ENCODE measurements at places on chromosomes 3 and 15.

- no peak for DNase-seq
Observed at GRCh38 chr3:78348664-78349063, 1308.8 kb downstream of the ROBO2 start.

- DNase-seq, result no peak
Observed at GRCh38 chr15:99704444-99704838, 28.8 kb downstream of the LYSMD4 start.

DNA sequence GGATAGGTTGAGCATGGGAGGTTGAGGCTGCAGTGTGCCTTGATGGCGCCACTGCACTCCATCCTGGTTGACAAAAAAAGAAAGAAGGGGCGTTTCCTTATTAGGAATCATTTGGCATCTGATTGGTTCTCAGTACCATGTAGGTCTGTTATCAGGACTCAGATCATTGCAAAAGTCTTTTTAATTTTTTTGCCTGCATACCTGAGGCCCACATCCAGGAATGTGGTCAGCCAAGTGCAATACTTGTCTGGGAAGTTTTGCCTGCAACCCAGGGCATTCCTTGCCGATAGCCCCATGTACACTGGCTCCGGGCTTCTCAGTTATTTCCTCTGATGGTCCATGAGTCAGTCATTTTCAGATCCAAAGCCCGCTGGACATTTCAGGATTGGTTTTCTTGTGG lies 50.1 kb upstream of the CRTC3 start:
- DNase-seq, result no peak

- DNase-seq, result no peak
Observed at GRCh38 chr3:55333923-55334322, 153.2 kb downstream of the WNT5A start.

DNA sequence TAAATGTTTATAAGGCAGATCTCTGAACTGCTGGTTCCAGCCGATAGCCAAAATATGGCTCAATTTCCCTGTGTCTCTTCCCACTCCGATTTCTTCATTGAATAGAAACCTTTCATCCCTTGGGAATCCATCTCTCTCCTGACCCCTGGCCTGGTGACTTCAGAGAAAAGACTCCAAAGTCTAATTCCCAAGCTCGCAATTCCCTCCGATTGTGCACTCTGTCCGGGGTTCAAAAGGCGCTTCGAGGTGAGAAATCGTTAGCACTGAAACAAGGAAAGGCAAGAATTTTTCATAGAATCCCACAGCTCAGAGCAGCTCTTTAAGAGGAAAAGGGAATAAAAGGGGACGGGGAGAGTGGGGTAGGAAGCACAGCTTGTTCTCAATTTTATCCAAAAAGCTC lies 18.4 kb upstream of the RAD18 start:
- DNase-seq, result no peak

GRCh38 chr15:41169781-41170180 lies 53.7 kb upstream of the INO80 start:
- no peak for DNase-seq

DNA sequence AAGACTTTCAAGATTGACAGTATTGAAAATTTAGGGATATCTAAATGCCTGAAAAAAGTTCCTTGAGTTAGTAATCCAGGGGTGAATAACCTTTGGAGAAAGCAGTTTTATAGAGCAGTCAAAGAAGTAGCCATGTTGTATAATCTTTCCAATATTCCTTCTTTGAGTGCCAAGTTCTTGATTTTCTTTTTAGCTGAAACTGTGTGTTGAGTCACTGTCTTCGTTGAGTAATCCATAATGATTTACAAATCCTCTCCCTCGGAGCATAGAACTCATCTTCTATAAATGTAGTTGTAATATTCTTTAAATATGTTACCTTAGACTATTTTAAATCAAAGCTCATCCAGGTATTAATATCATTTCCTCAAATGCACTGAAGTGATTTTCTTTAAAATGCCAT lies 135.2 kb downstream of the BBX start:
- DNase-seq, result no peak

- DNase-seq, result no peak
Observed at GRCh38 chr15:66572146-66572545, 6.3 kb upstream of the LCTL start.

GRCh38 chr3:157123621-157124020 lies 36.3 kb downstream of the CCNL1 start:
- no peak for DNase-seq

DNA sequence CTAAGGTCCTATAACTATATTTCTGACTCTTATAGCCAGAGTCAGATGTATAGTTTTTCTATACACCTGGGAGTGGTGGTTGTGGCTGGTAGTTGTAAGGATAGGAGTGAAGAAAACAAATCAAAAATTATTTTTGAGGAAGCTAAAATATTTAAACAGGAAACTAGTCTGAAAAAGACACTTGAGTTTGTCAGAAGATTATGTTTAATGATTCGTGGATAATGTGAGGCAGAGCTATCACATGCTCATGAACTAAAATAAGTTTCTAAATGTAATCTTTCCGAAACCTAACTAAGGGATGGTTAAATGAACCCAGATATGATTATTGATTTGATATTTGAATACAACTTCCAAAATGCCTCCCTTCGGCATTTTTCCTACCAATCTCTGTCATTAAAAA lies 30.4 kb downstream of the GABRR3 start:
- DNase-seq, result no peak

DNA sequence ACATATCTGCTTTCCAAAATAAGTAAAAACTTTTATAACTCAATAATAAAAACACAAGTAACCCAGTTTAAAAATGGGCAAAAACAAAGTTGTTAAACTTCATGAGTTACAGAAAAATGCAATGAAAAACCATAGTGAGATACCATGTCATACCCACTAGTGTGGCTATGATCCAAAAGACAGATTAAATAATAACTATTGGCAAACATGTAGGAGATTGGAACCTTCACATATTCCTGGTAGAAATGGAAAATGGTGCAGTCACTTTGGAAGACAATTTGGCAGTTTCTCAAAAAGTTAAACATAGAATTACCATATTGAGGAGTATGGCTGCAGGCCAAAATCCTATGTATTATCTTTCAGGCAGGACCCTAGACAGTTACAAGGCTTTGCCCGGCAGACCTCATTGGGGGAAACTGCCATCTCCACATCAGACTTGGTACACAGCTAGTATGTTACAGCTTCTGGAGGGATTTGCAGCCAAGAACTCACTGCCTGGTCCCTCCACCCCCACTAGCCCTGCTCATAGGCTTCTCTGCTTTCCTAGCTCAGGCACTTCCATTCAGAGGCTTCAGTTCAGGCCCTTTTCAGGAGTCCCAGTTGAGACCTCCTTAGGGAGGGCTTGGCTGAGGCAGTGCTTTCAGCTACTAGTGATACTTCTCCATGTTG lies 147.8 kb downstream of the NEK10 start:
- DNase-seq, result no peak

DNA sequence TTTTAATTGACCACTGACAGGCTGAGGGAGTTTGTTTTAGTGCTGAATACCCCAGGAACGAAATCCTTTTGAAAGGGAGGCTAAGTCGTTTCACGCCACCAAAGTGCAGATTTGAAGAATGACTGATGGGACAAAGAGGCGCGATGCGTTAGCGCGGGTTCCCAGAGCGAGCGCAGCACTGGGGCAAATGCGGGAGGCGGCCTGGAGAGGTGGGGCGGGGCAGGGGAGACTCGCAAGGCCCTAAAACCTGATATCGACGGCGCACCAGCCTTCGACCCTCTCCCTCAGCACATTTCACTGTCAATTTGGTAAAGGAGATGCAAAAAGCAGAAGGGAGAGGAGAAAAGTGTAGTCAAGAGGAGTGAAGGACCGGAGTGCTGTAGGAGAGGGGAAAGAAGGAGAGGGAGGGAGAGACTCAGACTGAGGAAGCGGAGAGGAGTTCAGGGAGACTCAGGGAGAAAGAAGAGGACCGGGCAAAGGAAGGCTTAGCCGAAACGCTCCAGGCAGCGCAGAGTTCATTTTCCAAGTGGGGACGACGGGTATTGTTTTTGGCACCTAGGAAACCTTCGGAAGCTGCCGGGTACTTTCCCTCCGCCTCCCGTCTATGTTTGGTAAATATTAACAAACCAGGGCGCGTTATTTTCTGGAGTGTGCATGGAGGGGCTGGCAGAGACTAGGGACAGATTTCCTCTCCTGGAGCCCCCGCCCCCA lies 3.8 kb upstream of the FOXB1 start:
- DNase-seq, result no peak

GRCh38 chr15:31353931-31354330 lies 27.3 kb downstream of the KLF13 start:
- no peak for DNase-seq

DNA sequence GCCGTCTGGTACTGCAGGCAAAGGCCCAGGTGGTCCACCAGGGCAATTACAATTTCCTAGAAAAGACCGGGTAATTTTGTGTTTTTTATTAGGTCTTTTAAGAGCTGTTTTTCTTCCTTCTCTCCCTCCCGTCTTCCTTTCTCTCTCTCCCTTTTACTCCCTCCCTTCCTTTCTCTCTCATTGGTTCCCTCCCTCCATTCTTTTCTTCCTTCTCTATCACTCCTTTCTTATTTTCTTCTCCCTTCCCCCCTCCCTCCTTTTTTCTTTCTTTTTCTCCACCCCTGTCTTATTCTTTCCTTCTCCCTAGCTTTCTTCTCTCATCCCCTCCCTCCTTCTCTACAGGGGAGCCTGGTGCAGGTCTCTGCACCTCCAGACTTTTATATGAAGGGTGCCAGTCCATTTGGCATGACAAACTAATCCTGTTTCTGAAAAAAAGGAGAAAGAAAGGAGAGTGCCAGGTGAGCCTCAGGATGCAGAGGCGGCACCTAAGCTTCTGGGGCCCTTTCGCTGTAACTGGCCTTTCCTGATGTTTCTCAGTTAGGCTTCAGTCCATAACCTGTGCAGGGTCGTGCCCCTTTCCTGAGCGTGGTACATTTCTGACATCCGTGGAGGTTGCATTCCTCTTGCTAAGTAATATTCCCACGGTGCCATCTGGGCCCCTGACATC lies 9.1 kb upstream of the ONECUT1 start:
- no peak for DNase-seq

DNA sequence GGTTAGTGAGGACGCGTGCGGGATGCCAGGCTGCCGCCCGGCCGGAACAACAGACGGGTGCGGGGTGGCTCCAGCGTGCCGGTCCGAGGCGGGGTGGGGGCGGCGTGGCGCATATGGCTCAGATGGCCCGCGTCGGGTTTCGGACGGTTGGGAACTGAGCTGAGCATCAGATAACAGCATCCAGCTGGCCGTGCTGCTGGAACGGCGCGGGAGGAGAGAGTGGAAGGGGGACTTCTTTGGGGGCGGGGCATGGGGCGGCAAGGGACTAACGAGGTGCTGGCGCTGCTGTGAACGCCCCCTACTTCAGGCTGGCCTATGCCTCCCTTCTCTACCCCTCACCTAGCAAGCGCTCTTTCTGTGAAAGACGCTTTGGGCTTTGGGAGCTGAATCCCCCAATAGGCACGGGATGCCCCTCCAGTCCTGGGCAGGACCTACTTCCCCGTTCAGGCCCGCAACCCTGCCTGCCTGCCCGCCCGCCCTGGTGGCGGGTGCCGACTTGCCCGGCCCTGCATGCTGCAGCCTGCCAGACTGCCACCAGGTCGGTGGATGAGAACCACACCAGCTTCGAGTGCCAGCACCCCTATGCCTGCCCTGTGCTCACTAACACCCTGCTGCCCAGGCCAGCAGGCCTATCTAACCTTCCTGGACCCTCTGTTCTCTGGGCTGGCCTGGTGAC lies 542 bp downstream of the INKA1 start:
- DNase-seq, result no peak

DNA sequence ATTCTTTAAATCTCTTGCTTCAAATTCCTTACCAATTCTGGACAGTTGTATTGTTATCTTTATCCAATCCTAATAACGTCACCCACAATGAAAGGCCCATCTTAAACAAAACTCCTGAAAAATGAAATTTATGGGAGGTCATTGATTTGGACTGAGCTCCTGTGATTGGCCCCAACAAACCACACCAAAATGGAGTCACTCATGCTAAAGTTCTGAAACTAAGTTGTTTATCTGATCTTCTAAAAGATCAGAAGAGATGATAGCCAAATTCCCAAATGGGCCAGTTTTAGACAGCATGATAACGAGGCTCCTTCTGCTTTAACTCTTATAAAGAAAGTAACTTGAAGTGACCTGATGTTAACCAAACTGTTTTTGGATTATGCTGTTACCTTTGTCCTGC lies 39.7 kb upstream of the GPD1L start:
- no peak for DNase-seq

- DNase-seq, result no peak
Observed at GRCh38 chr15:56192659-56193442, 50.8 kb downstream of the RFX7 start.

- DNase-seq, result no peak
Observed at GRCh38 chr15:67551207-67551743, 8.8 kb downstream of the MAP2K5 start.

DNA sequence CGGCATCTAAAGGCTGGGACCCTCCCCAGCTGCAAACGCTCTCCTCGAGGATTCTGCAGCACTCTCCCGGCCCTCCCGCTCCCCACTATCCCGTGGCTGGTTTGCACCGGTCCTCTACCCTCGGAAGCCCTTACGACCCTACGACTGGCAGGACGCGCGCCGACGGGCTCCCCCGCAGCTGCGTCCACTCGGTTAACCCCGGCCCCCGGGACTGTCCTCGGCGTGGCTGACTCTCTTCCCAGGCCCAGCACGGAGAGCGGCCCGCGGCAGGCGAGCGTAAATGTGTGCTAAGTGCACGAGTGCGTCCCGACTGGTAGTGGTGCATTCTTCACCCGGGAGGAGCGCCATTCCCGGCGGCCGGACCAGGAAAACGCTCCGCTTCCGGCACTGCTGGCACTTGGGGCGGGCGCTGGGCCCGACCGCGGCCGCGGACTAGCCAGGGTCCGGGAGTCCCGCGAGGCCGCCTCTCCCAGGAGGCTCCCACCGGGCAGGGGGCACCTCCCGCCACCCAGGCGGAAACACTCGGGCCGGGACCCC lies 508 bp downstream of the GORASP1 start:
- DNase-seq, result no peak

DNA sequence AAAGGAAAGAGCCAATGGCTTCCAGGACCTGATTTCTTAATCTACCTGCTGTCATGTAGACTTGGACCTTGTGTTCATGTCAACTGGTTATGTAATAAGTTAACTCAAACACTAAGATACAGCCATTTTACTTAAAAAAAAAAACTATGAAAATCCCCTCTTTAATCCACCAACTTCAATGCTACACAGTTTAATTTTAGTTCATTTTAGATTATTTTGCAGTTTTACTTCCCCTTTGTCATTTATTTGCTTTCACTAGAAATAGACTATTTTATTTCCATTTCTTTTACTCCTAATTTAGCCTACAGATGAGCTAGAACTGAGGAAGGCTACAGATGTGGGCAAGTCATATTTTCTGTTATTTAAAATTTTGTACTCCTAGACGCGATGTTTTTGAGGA lies 10.7 kb upstream of the DNAJC13 start:
- DNase-seq, result no peak

GRCh38 chr3:186160691-186161243 lies 51.9 kb upstream of the ETV5 start:
- DNase-seq, result no peak

- DNase-seq, result no peak
Observed at GRCh38 chr3:128997486-128998133, 3.5 kb upstream of the EFCC1 start.

- DNase-seq, result no peak
Observed at GRCh38 chr3:37138816-37139215, 35.6 kb downstream of the LRRFIP2 start.

- DNase-seq, result no peak
Observed at GRCh38 chr15:70289191-70289955, 191.7 kb upstream of the TLE3 start.

- no peak for DNase-seq
Observed at GRCh38 chr3:164687211-164687610, 391.1 kb downstream of the SI start.

- no peak for DNase-seq
Observed at GRCh38 chr15:101396484-101397261, 92.8 kb downstream of the PCSK6 start.
